HEK293T (cell line): ENCODE measurements at places on chromosomes 3 and 15.

GRCh38 chr15:99719096-99719541 is 14.1 kb downstream of the LYSMD4 start:
- DNase-seq = no peak

- no peak for DNase-seq
These were observed 244.3 kb downstream of the NTRK3 start for GRCh38 chr15:88012233-88012632.

DNA sequence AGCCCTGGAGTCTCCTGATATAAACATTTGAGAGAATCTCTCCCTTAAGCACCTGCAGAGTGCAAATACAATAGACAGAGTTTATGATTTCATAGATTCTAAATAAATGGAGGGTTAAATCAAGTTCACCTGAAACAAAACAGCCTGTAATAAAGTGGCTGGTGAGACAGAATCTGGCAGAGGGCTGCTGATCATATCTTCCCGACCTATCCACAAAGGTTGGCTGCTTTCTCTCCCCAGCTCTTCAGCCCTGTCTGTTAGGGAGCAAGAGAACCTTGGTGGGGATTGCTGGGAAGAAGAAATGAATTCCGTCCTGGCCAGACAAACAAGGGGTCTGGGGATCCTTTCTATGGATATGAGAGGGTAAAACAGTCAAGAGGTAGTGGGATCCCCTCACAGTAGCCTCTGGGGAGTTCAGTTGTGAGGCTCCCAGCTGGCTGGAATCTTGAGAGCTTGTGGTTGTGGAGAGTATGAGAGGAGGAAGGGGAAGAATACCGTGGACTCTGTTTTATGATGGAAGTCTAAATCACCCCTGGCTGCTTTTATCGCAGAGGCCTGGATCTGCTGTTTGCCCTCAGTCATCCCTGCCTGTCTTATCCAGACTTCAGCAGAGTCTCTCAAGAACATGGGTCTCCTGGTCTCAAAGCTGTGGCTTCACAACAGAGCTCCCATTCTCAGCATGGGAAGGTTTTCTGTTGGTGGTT is 451.3 kb downstream of the NTRK3 start:
- DNase-seq = no peak

DNA sequence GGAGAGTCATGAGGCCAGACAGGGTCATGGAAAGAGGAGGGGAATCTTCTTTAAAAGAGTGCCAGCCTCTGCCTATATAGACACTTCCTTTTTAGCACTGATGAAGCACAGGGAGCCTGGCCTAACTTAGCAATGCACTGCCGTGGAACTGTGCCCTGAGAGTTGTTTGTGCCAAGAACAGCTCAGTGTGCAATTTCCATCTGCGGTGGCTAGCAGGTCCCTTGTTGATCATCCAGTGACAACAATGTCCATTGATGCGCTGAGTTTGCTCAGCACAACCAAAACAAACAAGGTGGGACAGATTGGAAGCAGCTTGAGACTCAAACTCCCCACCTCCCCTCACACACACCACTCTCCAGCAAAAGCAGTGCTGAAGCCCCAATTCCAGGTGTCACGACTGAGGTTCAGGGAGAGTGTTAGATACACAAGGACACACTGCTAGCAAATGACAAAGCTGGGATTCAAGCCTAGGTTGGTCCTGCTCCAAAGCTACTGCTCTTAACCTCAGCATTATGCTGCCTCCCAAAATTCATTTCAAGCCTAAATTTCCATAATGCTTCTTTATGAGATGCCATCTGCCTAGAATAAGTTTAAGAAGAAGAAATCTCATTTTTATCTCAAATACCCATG is 316.6 kb upstream of the UBE2E2 start:
- no peak for DNase-seq

DNA sequence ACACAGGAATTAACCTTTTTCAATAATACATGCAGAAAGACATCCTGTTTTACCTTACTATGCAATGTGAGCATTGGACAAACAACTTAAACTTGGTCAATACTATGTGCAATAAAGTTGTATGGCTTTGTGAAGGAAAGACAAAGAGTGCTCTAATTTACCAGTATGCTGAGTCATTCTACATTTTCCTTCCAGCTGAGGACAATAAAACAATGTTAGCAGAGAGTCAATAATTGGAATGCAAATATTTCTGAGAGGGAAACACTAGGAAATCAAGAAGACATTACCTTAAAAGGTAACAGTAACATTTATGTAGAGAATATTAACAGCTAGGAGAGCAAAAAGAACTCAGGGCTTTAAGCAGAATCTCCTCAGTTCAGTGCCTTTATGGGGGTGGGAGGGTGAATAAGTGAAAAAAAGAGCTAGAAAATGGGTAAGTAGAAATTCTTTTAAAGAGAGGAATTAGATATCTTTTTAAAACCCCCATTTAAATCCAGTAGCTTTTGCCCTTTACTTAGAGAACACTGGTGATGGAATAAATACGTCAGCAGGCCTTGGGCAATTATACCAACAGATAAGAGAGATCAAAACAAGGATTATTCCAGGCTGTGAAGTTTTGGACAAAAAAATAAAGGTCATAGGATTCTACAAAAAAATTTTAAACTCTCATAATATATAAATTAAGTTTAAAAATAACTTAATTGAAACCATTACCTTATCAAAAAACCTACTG is 11.6 kb upstream of the HGD start:
- no peak for DNase-seq

GRCh38 chr15:62360332-62361097 is 195.4 kb upstream of the C2CD4B start:
- no peak for DNase-seq

GRCh38 chr3:82033186-82033585 is 271.7 kb upstream of the GBE1 start:
- no peak for DNase-seq

DNA sequence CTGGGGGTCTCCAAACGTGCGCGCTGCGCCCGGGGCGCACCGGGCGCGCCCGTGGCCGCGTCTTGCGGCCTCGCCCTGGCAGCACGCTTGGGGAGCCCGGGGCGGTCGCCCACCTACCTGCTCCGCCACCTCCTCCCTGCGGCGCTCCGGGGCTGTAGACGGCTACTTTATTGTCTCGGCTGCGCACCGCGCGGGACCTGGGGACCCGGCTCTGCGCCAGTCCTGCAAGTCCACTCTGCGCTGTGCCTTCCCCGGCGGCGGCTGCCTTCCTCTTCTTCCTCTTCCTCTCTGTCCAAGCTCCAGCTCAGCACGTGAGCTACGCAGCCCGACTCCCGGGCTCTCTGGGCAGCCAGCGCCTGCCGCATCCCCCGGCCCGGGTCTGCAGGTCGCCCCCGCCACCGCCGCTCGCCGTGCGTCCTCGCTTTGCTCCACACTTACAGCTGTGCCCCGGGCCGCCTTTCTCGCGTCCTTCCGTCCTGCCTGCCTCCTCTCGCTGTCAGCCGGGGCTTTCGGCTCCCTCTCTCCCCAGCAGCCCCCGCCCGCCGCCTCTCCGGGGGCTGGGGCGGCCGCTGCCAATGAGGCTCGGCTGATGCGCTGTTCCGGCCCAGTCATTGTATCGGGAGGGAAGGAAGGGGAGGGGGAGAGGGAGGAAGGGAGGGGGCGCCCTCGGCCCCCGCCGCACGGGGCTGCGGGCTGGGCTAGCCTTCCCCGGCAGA is 156.4 kb upstream of the FRMD4B start:
- peak; percentile 31 for DNase-seq

DNA sequence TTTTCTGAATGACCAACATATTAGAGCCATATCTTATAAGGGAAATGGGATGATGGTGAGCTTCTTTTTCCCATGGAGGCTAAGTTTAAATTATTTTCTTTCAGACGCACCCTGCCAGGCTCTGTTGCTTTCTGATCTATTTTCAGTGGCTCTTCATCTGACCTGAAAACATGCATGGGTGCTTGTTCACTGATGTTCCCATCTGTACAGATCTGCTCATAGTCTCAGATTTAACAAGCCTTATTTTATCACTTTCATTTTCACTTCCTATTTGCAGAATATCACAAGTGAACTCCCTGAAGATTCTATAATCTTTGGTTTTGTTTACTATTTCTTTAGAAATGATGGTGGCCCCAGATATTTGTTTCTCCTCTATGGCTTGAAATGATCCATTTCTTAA is 31.1 kb upstream of the SUCLG2 start:
- no peak for DNase-seq

DNA sequence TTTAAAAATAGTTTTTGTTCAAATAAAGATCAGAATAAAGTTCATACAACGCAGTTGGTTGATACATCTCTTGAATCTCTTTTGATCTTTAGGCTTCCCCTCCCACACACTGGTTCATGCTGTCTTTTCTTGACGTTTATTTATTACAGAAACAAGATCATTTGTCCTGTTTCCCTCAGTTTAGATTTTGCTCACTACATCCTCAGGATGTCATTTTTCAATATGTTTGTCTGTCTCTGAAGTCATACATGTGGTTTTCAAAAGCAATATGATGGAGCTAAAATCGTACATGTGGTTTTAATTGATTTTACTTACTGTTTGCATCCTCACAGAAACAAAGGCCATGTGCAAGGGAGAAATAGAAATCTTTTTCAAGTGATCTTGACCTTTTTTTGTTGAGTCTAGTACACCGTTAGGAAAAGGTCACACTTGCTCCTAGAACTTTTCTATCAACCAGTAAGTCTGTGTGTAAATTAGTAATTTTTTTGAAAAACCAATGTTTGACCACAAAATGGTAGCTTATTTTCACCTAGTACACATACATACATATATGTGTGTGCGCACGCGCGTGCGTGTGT is 63.7 kb upstream of the SENP5 start:
- DNase-seq = no peak

DNA sequence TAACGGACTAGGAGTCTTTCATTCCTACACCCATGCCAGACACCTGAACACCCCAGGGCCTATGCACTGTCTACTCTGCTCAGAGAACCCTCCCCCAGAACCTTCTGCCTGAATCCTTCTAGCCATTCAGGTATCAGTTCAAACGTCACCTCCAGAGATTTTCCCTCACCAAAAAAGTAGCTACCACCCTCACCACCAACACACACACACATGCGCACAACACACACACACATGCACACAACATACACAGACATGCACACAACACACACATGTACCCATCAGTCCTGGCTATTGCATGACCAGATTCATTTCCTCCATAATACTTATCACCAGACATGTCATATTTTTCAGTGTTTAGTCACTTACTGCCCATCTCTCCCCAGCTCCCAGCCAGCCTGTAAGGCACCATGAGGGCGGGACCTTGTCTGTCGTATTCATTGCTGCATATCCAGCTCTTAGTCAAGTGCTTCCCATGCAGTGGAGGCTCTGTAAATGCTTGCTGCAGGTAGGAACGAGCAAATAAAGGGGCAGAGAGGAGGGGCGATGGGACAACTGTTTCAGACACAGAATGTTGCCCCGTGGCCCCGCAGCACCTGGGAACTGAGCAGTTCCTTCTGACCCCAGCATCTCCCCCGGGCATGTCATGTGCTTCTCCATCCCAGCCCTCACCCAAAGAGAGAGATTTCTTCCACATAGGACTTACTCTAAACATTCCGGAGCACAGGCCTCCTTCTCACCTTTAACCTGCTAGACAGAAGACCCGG is 29.2 kb downstream of the XXYLT1 start:
- no peak for DNase-seq

- DNase-seq = no peak
These were observed 143.5 kb downstream of the NFKBIZ start for GRCh38 chr3:101992863-101993262.

DNA sequence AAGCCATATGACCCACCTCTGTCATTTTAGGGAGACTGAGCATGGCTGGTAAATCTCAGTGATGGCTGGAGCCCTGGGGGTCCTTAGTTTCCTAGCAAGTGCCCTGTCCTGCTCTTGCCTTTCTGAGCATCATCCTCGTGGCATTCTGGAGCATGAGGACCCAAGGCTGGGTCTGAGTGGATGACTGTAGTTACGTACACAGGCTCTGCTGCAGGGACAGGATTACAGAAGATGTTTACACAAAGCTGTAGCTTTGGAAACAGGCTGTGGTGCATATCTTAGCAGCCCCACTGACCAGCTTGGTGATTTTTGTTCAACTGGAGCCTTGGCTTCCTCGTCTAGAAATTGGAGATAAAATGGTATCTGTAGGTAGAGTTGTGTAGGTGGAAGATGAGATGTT is 272.9 kb upstream of the CTDSPL start:
- DNase-seq = no peak

- no peak for DNase-seq
These were observed 47.2 kb downstream of the MCF2L2 start for GRCh38 chr3:183381179-183381578.

DNA sequence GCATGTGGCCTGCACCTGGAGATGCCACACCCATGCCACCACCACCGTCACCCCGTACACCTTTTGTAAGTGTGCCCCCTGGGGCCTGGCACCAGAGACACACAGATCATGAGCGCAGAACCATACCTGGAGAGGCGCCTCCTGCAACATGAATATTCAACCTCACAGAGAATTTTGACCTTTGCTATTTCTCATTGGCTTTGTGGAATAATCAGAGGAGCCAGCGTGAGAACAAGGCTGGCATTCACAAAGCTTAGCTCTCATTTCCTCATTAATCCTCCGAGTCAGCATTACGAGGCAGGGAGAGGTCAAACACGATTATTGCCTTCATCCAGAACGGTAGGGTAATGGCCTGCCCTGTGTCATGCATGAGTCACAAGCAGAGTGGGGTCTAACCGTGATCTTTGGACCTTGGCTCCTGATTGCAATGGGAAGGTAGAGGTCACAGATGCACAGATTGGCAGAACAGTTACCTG is 73.0 kb upstream of the POMGNT2 start:
- no peak for DNase-seq

DNA sequence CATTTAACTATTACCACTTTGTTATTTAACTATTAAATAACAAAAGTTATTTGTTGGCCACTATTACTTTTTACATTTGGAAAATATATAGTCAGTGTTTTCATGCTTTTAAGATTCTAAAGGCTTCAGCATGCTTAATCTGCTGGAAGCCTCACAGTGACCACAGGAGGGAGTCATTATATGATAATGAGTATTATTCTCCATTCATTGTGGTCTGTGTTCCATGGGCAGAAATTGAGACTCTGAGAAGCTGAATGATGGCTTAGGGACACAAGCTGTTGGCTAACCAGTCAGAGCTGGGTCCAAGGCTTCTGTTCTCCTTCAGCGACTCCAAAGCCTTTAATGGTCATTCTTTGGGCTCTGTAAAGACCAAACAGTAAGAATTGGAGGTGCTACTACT is 64.7 kb downstream of the BFSP2 start:
- no peak for DNase-seq

- DNase-seq = no peak
These were observed 31.6 kb upstream of the OR5H6 start for GRCh38 chr3:98232489-98232888.

GRCh38 chr15:81185631-81186295 is 10.9 kb upstream of the IL16 start:
- DNase-seq = no peak

DNA sequence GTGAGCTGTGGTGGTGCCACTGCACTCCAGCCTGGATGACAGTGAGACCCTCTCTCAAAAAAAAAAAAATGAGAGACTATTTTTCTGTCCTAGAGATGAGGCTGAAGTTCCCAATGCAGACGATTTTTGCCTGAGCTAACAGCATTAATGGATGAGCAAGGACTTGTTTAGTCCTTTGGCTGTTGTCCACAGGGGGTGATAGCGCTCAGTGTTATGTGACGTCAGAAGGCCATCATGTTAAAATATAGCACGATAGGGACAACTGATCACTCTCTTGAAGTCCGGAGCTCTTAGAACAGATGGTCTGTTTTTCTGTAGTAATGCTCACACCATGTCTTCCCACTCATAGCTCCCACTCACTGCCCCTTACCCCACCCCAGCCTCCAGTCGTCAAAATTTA is 6.8 kb downstream of the TRNT1 start:
- no peak for DNase-seq
